ENCODE measurements at places on chromosomes 1 and 21. TPM values are rescaled to one million over a fixed set of nuclear protein-coding genes. Genes with fewer than 3 reads are reported as not detected.
A peak's percentile ranks its signal among the peaks of the same experiment; 100 is the strongest.

ADGRL4 gene
- not detected for total RNA-seq

S100A9 gene
- not detected for total RNA-seq

WASF2 gene
- total RNA-seq = 109 TPM

GRCh38 chr1:90358448-90358847 is 358.7 kb downstream of the BARHL2 start:
- H3K27ac ChIP-seq = no peak overlapping the region
- peak; percentile 40 for DNase-seq
- no peaks in the 10 kb centered on the region for H3K36me3 ChIP-seq
- no peaks in the 10 kb centered on the region for H3K4me1 ChIP-seq
- no peak overlapping the region for H3K4me3 ChIP-seq

DNA sequence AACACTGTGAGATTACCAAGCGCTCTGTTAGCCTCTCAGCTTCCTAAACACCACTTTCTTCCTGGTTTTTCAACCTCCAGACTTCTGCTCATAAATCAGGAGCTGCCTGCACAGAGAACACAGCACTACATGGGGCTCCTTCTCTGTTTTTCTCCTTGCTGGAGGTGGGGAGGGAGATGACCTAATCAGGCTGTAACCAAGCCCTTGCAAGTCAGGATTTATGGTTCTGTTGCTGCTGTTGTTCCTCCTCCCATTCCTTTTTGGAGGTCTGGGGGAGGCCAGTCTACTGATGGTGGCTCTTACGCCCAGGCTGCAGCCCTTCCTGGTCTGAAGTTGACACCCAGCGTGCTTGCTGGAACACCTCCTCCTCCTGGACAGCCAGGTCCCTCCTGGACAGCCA is 80.9 kb upstream of the AJAP1 start:
- no peak for DNase-seq
- no peaks in the 10 kb centered on the region for H3K36me3 ChIP-seq
- H3K4me1 ChIP-seq = no peaks in the 10 kb centered on the region
- no peak overlapping the region for H3K27ac ChIP-seq

- H3K36me3 ChIP-seq = no peaks in the 10 kb centered on the region
- no peaks in the 10 kb centered on the region for H3K27me3 ChIP-seq
- no peak for DNase-seq
- no peak overlapping the region for H3K4me3 ChIP-seq
These were observed 48.9 kb upstream of the GORAB start for GRCh38 chr1:170483051-170483450.

- H3K4me3 ChIP-seq = no peak overlapping the region
- no peak overlapping the region for H3K27ac ChIP-seq
- H3K4me1 ChIP-seq = no peaks in the 10 kb centered on the region
- peaks cover 10% of the 10 kb centered on the region for H3K27me3 ChIP-seq
- DNase-seq = no peak
- no peaks in the 10 kb centered on the region for H3K36me3 ChIP-seq
These were observed 59.0 kb downstream of the SYT6 start for GRCh38 chr1:114094675-114095074.

CYYR1 gene
- total RNA-seq = not detected

FCRL1 gene
- not detected for total RNA-seq

DNA sequence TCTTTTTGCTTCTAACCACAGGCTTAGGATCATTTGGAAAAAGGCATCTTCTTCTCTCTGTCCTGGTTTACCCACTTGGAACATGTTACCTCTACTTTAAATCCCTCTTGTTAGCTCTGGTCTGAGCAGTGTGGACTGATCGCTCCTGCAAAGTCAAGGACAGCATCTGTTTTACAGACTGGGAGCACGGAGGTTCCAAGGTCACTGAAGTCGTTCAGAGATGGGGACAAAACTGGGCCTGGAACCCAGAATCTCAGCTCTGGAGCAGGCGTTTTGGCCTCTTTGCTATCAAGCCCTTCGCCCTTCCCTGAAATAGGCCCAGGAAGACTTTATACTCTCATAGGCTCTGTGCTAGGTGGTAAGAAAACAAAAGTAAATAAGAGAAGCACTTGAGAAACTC is 11.3 kb upstream of the MUTYH start:
- no peak for DNase-seq
- peaks cover 4% of the 10 kb centered on the region for H3K4me1 ChIP-seq
- peaks cover 3% of the 10 kb centered on the region for H3K36me3 ChIP-seq
- no peaks in the 10 kb centered on the region for H3K27me3 ChIP-seq
- no peak overlapping the region for H3K27ac ChIP-seq

DNA sequence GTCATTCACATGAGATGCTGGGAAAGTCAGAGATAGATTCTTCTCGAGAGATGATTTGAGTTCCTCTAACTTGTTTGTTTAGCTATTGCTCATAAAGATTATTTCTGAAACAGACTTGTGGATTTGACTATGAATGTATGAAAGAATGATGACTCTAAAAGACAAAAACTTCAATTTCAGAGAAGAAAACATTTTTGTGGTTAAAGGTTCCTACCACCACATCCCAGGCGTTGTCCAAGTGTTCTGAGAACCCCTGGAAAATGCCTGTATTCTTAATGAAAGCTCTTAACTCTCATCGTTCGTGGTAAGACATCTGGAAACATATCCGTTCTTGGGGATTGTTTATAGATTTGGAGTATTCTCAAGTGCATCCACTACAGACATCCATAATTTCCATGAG is 228.7 kb downstream of the BARHL2 start:
- H3K4me1 ChIP-seq = no peaks in the 10 kb centered on the region
- H3K36me3 ChIP-seq = no peaks in the 10 kb centered on the region
- no peak for DNase-seq

- H3K4me3 ChIP-seq = no peak overlapping the region
- DNase-seq = no peak
- no peaks in the 10 kb centered on the region for H3K4me1 ChIP-seq
These were observed 46.2 kb downstream of the ZNF648 start for GRCh38 chr1:182015360-182015759.

GRCh38 chr1:215728169-215728568 is 161.1 kb downstream of the KCTD3 start:
- no peaks in the 10 kb centered on the region for H3K4me1 ChIP-seq
- H3K36me3 ChIP-seq = no peaks in the 10 kb centered on the region
- no peak overlapping the region for H3K4me3 ChIP-seq
- DNase-seq = no peak

- DNase-seq = peak; percentile 78
- H3K36me3 ChIP-seq = no peaks in the 10 kb centered on the region
- no peaks in the 10 kb centered on the region for H3K4me1 ChIP-seq
- no peak overlapping the region for H3K27ac ChIP-seq
- no peak overlapping the region for H3K4me3 ChIP-seq
- H3K27me3 ChIP-seq = no peaks in the 10 kb centered on the region
These were observed 84.9 kb upstream of the CD1D start for GRCh38 chr1:158095737-158096335.

NBPF3 gene
- 2.8 TPM for total RNA-seq

DNA sequence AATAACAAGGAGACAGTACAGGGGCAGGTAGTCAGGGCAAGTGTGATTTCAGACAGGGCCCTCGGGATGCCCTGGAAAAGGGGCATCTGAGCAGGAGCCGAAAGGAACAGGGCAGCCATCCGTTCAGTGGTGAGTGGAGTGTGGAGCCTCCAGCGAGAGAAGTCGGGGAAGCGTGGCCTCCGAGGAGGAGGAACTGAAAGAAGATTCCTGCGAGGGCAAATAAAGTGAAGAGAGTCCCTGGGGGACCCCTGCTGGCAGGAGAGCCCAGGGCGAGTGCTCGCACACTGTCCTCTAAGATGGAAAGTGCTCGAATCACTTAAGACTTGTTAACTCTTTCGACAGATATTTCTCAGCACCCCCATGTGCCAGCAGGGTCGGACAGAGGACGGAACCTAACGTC is 3.5 kb upstream of the UTS2 start:
- H3K27ac ChIP-seq = no peak overlapping the region
- peak; percentile 60 for DNase-seq
- no peaks in the 10 kb centered on the region for H3K36me3 ChIP-seq
- H3K4me1 ChIP-seq = peaks cover 3% of the 10 kb centered on the region
- H3K27me3 ChIP-seq = peaks cover 6% of the 10 kb centered on the region

DNA sequence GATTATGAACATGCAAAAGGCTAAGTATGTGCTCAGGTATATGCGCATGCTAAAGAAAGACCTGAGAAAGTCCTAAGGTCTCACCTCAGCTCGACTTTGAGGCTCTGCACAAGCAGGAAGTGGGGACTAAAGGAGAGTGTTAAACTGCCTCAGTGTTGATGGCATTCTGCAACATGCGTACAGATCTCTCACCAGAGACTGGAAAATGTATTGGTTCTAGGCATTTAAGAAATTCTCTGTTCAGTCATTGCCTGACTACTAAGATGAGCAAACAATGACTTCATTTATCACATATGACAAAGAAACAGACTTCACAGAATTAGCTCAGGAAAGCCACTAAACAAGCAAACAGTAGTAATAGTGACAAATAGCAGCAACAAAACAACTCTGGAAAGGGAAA is 90.8 kb downstream of the USH2A start:
- H3K4me3 ChIP-seq = no peak overlapping the region
- H3K36me3 ChIP-seq = no peaks in the 10 kb centered on the region
- H3K27me3 ChIP-seq = no peaks in the 10 kb centered on the region

GRCh38 chr1:20716232-20716631 is 1.6 kb downstream of the KIF17 start:
- no peaks in the 10 kb centered on the region for H3K36me3 ChIP-seq
- no peak for DNase-seq
- no peak overlapping the region for H3K27ac ChIP-seq

DNA sequence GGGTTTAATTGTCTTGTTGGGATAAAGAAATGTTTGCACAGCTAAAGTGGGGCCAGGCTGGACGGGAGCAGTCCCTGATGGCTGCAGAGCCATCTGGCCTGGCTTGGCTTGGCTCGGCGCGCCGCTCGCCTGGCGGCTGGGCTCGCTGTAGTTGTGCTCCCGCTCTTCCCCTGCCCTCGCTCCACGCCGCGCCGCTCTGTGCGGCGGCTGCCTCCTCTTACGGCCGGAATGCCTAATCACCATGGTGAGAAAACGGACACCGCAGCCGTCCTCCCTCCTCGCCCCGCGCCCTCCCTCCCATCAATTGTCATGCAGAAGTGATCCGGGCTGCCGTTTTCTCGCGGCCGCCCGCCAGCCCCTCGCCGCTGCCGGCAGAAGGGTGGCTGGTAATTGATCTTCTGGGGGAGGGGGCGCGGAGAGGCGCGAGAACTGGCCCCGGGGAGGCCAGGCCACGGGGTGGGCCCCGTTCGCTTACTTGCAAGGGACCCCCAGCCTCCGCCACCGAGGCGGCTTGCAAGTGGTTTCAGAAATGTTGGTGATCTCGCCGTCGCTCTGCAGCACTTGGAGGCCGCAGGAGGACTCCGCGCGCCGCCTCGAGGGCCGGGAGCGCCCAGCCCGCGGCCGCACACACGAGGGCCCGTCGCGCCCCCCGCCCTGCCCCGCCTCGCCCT is 12.4 kb downstream of the RNF220 start:
- no peaks in the 10 kb centered on the region for H3K36me3 ChIP-seq
- peaks cover 59% of the 10 kb centered on the region for H3K27me3 ChIP-seq
- peak; percentile 60 for DNase-seq
- H3K4me3 ChIP-seq = peak overlapping the region; percentile 18

GRCh38 chr21:44058652-44058964 is 46.5 kb downstream of the TRAPPC10 start:
- peak overlapping the region; percentile 62 for H3K4me3 ChIP-seq
- H3K27me3 ChIP-seq = no peaks in the 10 kb centered on the region
- DNase-seq = no peak
- peaks cover 42% of the 10 kb centered on the region for H3K36me3 ChIP-seq
- H3K27ac ChIP-seq = peak overlapping the region; percentile 89

VWA5B1 gene
- total RNA-seq = not detected

- no peaks in the 10 kb centered on the region for H3K36me3 ChIP-seq
- no peak overlapping the region for H3K27ac ChIP-seq
- H3K4me1 ChIP-seq = no peaks in the 10 kb centered on the region
These were observed 39.9 kb downstream of the STUM start for GRCh38 chr1:226588484-226588883.

- H3K27ac ChIP-seq = no peak overlapping the region
- no peaks in the 10 kb centered on the region for H3K27me3 ChIP-seq
- H3K4me1 ChIP-seq = peaks cover 21% of the 10 kb centered on the region
- no peak for DNase-seq
- H3K4me3 ChIP-seq = no peak overlapping the region
- H3K36me3 ChIP-seq = peaks cover 15% of the 10 kb centered on the region
These were observed 62.3 kb upstream of the RCC1 start for GRCh38 chr1:28443550-28443949.

DNA sequence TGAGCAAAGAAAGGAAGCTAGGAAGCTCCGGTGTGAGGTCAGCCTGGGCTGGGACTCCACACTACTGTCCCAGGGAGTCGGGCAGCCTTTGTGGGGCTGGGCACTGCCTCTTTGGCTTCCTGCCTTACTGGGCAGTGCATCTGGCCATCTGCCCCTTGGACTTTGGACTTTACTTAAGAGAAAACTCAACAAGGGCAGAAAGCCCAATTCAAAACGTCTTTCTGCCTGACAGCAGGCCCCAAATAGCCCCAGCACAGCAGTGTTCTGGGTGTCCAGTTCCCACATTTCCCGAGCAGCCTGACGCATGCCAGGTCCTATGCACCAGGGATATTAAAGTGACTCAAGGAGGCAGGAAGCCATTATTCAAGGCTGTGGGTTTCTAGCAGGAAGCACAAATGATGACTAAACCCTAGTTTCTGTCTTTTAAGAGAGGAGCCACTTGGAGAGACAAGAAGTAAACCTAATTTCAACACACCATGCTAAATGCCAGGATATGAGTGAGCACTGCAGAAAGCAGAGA is 37.9 kb upstream of the EDEM3 start:
- peak; percentile 55 for DNase-seq
- H3K4me3 ChIP-seq = no peak overlapping the region
- peaks cover 5% of the 10 kb centered on the region for H3K4me1 ChIP-seq
- no peaks in the 10 kb centered on the region for H3K27me3 ChIP-seq
- H3K27ac ChIP-seq = no peak overlapping the region

DNA sequence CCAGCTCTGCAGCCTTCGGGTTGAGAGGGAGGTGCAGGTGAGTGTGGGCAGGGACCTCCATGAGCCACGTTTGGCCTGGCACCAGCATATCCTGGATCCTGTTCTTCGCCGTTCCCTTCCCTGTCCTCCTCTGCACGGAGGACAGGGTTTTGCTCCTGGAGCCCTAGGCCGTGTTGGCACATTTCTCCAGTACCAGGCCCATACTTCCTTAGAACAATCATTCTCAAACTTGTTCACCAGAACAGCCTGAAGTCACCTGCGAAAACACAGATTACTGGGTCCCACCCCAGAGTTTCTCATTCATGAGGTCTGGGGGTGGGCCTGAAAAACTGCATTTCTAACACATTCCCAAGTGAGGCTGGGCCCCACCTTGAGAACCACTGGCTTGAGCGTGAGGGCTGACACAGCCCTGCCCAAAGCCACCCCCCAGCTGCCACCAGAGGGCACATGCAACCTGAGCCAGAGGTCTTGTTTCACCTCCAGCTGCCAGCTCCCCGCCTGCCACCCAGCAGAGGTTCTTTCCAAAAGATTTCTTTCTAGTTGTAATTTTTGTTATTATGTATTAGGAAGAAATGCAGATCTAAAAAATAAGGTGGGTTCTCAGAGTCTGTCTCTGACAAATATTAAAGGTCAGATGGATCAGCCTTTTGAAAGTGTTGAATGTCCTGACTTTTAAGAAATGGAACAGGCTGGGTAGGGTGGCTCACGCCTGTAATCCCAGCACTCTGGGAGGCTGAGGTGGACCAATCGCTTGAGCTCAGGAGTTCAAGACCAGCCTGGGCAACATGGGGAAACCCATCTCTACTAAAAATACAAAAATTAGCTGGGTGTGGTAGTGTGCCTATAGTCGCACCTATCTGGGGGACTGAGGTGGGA is 39.6 kb upstream of the LDLRAP1 start:
- H3K36me3 ChIP-seq = peaks cover 15% of the 10 kb centered on the region
- H3K27ac ChIP-seq = no peak overlapping the region
- DNase-seq = peak; percentile 86
- peaks cover 3% of the 10 kb centered on the region for H3K27me3 ChIP-seq
- H3K4me1 ChIP-seq = peaks cover 8% of the 10 kb centered on the region

Measured in activated CD4-positive, alpha-beta T cell treated with anti-CD3 and anti-CD28 coated beads, Interleukin-2, amount 10 ng/mL, durations not matched to agents 24 days and 14 days (primary cell).